ENCODE measurements at places on chromosomes 7 and 10. TPM values are rescaled to one million over a fixed set of nuclear protein-coding genes. Genes with fewer than 3 reads are reported as not detected.

Gene NKX1-2
- total RNA-seq, result not detected

Gene JAKMIP3
- total RNA-seq, result not detected

Gene BRI3
- 30.8 TPM for total RNA-seq

- no peak for DNase-seq
Measured at GRCh38 chr10:104308439-104308903, 29.8 kb downstream of the ITPRIP start.

DNA sequence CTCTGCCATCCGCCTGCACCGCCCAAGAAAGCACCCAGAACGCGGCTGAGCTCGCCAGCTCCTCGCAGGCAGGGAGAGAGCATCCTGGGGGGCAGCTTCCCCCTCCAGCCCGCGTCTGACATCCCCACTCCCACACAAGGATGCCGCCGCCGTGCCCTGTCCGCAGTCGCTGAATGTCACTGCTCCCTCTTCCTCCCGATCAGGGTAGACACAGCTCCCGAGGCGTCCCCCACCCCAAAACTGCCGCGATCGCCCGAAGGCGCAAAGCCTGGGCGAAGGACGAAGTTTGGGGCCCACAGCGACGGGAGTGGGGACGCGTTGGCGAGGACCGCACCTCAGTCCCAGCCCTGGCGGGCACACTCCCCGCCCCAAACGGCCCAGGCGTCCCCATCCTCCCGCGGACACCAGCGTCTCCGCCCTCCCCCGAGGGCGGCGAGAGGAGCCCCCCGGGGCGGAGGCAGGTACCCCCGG is 1.5 kb upstream of the KAT6B start:
- no peak for DNase-seq

Data from renal cortical epithelial cell (primary cell).